Memory B cell (primary cell): ENCODE measurements at places on chromosomes 2 and 18.

GRCh38 chr2:224381521-224382279 lies 20.2 kb downstream of the FAM124B start:
- no peak overlapping the region for H3K4me3 ChIP-seq
- no peaks in the 10 kb centered on the region for H3K27me3 ChIP-seq
- H3K36me3 ChIP-seq, result no peaks in the 10 kb centered on the region
- no peak for DNase-seq
- no peak overlapping the region for H3K27ac ChIP-seq
- H3K4me1 ChIP-seq, result peaks cover 8% of the 10 kb centered on the region

- DNase-seq, result no peak
- H3K4me1 ChIP-seq, result peaks cover 7% of the 10 kb centered on the region
- H3K4me3 ChIP-seq, result no peak overlapping the region
- no peaks in the 10 kb centered on the region for H3K36me3 ChIP-seq
- H3K27me3 ChIP-seq, result peaks cover 10% of the 10 kb centered on the region
Measured at GRCh38 chr2:16869711-16870110, 204.1 kb upstream of the CYRIA start.

DNA sequence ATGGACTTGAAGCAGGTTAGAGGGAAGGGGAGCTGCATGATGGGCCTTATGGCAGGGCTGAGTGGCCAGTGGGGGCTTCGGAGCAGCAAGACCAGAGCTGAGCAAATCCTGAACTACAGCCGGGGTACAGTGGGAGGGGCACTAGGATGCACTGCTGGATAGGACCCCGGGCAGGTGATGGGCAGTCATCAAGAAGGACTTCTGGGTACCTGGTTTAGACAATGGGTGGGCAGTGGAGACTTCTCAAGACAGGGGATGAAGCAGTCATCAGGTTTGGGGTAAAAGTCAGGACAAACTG lies 507.4 kb upstream of the MYT1L start:
- no peak overlapping the region for H3K4me3 ChIP-seq
- no peaks in the 10 kb centered on the region for H3K36me3 ChIP-seq
- no peak overlapping the region for H3K27ac ChIP-seq
- H3K4me1 ChIP-seq, result no peaks in the 10 kb centered on the region
- DNase-seq, result no peak

DNA sequence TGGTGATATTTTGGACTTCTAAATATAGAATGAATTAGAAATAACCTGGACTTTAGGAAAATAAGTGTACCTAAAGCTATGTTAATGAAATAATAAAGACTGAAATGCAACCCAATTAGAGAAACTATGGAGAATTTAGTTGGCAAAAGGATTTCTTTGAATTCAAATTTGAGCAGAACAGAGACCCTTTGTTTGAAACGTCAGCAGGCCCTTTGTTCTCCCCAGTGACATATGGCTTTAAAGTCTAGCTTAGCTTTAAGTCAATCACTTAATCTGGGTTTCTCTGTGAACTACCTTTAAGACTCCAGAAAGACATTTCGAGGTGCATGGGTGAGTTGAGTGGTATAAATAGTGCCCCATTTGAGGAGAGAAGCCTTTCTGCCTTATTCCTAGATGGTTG lies 130.5 kb upstream of the CREB1 start:
- no peaks in the 10 kb centered on the region for H3K4me1 ChIP-seq
- H3K27me3 ChIP-seq, result peaks cover 3% of the 10 kb centered on the region
- no peak for DNase-seq

DNA sequence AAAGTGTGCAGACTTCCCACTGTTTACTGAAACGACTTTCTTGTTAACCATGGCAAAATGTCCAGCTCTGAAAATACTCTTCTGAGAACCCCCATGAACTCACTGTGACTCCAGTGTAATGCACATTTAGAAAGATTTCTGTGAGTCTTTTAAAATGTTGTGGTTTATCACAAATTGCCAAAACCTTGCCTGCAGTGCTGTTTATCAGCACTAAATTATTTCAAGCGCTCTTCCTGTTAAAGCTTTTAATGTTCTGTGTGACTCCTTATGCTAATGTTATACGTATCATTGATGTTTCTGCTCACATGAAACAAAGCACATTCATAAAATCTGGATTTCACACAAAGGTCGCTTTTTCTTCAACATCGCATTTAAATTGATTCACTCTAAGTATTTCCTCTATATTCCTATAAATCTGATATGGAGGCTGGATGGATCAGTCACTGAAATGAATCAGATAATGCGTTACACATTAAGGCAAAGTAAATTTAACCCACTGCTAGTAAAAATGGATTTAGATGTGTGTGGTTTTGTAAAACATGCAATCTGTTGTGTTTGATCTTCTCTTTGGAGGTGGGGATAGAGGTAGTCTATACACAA lies 521.2 kb downstream of the NYAP2 start:
- no peak overlapping the region for H3K4me3 ChIP-seq
- no peaks in the 10 kb centered on the region for H3K4me1 ChIP-seq
- H3K27ac ChIP-seq, result no peak overlapping the region
- no peak for DNase-seq
- H3K27me3 ChIP-seq, result peaks cover 4% of the 10 kb centered on the region
- peaks cover 2% of the 10 kb centered on the region for H3K36me3 ChIP-seq

GRCh38 chr2:234368861-234369261 lies 128.0 kb downstream of the ARL4C start:
- peaks cover 21% of the 10 kb centered on the region for H3K4me1 ChIP-seq
- H3K27ac ChIP-seq, result no peak overlapping the region
- no peak for DNase-seq
- H3K36me3 ChIP-seq, result no peaks in the 10 kb centered on the region
- no peak overlapping the region for H3K4me3 ChIP-seq

DNA sequence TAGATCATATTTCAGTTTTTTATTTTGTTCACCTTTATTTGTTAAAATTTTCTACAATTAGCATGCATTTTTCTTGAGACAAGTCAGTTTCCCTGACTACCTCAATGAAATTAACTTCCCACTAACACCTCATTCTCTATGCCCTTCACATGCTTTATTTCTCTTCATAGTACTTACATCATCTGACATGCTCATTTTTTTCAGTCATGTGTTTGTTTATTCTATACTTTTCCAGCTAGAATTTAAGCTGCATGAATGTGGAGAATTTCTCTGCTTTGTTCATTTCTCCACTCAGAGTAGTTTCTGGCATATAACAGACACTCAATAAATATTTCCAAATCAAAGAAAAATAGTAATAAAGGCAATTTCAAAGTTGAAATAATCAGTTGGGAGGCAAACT lies 78.9 kb upstream of the SCN7A start:
- no peak overlapping the region for H3K4me3 ChIP-seq
- no peaks in the 10 kb centered on the region for H3K36me3 ChIP-seq
- no peaks in the 10 kb centered on the region for H3K4me1 ChIP-seq
- no peaks in the 10 kb centered on the region for H3K27me3 ChIP-seq
- no peak overlapping the region for H3K27ac ChIP-seq
- no peak for DNase-seq

GRCh38 chr18:60732143-60732542 lies 359.6 kb upstream of the MC4R start:
- H3K36me3 ChIP-seq, result no peaks in the 10 kb centered on the region
- H3K27ac ChIP-seq, result no peak overlapping the region
- H3K4me3 ChIP-seq, result no peak overlapping the region
- DNase-seq, result no peak

- H3K4me1 ChIP-seq, result peaks cover 6% of the 10 kb centered on the region
- no peak overlapping the region for H3K27ac ChIP-seq
- H3K4me3 ChIP-seq, result no peak overlapping the region
- DNase-seq, result no peak
Measured at GRCh38 chr2:181122601-181123000, 142.2 kb downstream of the UBE2E3 start.

DNA sequence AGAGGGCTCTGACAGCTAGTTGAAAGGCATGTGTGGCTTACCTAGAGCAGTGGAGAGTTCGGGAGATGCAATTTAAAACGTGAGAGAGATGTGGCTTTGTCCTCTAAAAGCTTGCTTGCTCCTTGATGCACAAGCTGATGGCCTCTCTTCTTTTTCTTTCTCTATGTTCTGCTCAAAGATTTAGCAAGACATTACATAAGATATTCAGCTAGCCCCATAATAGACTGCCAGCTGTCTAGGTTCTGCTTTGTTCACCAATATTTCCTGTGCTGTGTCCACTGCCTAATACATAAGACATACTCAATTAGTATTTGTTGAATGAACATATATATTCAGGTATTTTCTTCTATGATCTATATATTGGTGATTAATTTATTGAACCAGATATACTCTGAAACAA lies 31.1 kb downstream of the SPATS2L start:
- H3K4me1 ChIP-seq, result no peaks in the 10 kb centered on the region
- no peaks in the 10 kb centered on the region for H3K36me3 ChIP-seq
- DNase-seq, result no peak
- H3K27ac ChIP-seq, result no peak overlapping the region
- H3K27me3 ChIP-seq, result peaks cover 4% of the 10 kb centered on the region

GRCh38 chr2:41717839-41718238 lies 330.0 kb upstream of the PKDCC start:
- H3K4me1 ChIP-seq, result peaks cover 18% of the 10 kb centered on the region
- no peak overlapping the region for H3K4me3 ChIP-seq
- no peaks in the 10 kb centered on the region for H3K27me3 ChIP-seq
- DNase-seq, result no peak
- H3K27ac ChIP-seq, result peak overlapping the region; percentile 62
- peaks cover 2% of the 10 kb centered on the region for H3K36me3 ChIP-seq

GRCh38 chr2:10579876-10580514 lies 109.8 kb downstream of the NOL10 start:
- H3K27me3 ChIP-seq, result no peaks in the 10 kb centered on the region
- H3K27ac ChIP-seq, result no peak overlapping the region
- no peak for DNase-seq
- H3K36me3 ChIP-seq, result peaks cover 28% of the 10 kb centered on the region
- no peaks in the 10 kb centered on the region for H3K4me1 ChIP-seq

GRCh38 chr18:71784777-71785176 lies 759.4 kb downstream of the CBLN2 start:
- H3K36me3 ChIP-seq, result no peaks in the 10 kb centered on the region
- H3K27ac ChIP-seq, result no peak overlapping the region
- H3K4me1 ChIP-seq, result no peaks in the 10 kb centered on the region
- H3K27me3 ChIP-seq, result no peaks in the 10 kb centered on the region
- no peak for DNase-seq
- H3K4me3 ChIP-seq, result no peak overlapping the region

DNA sequence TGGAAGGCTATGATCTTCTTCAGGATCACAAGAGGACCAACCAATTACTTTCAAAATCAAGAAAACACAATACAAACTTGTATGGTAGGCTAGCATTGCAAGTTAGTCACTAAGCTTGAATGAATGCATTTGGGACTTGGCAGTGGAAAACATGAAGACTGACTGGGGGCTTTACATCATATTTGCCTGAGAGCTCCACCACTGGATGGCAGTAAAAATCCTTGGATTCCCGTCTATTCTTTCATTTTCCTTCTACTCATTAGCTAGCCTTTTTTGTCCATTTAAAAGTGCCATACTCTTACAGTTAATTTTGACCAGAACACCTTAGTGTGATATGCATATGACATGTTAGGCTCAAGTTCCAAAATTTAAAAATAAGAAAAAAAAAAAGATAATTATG lies 63.5 kb upstream of the RASGRP3 start:
- no peak overlapping the region for H3K27ac ChIP-seq
- no peak for DNase-seq
- H3K36me3 ChIP-seq, result no peaks in the 10 kb centered on the region

DNA sequence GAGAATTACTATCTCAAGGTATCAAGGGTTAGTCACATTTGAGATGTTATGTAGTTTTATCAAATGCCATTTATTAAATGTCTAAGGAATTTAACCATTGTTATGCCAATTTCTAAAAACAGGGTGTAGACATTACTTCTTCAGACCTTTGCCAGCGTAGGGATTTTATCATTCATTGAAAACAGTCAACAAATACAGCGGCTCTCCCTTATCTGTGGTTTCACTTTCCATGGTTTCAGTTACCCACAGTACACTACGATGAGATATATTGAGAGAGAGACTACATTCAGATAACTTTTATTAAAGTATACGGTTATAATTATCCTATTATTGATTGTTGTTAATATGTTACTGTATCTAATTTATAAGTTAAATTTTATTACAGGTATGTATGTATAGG lies 234.7 kb downstream of the TMX3 start:
- no peak overlapping the region for H3K27ac ChIP-seq
- no peak for DNase-seq
- no peak overlapping the region for H3K4me3 ChIP-seq
- H3K36me3 ChIP-seq, result no peaks in the 10 kb centered on the region
- H3K27me3 ChIP-seq, result no peaks in the 10 kb centered on the region

- H3K27me3 ChIP-seq, result no peaks in the 10 kb centered on the region
- no peak overlapping the region for H3K4me3 ChIP-seq
- peaks cover 14% of the 10 kb centered on the region for H3K36me3 ChIP-seq
- peak overlapping the region; percentile 18 for H3K27ac ChIP-seq
Measured at GRCh38 chr2:205989271-205990071, 96.5 kb downstream of the INO80D start.

- H3K27ac ChIP-seq, result no peak overlapping the region
- no peak overlapping the region for H3K4me3 ChIP-seq
- no peaks in the 10 kb centered on the region for H3K27me3 ChIP-seq
- H3K4me1 ChIP-seq, result no peaks in the 10 kb centered on the region
- peaks cover 2% of the 10 kb centered on the region for H3K36me3 ChIP-seq
Measured at GRCh38 chr2:240596080-240596460, 9.5 kb downstream of the CAPN10 start.

DNA sequence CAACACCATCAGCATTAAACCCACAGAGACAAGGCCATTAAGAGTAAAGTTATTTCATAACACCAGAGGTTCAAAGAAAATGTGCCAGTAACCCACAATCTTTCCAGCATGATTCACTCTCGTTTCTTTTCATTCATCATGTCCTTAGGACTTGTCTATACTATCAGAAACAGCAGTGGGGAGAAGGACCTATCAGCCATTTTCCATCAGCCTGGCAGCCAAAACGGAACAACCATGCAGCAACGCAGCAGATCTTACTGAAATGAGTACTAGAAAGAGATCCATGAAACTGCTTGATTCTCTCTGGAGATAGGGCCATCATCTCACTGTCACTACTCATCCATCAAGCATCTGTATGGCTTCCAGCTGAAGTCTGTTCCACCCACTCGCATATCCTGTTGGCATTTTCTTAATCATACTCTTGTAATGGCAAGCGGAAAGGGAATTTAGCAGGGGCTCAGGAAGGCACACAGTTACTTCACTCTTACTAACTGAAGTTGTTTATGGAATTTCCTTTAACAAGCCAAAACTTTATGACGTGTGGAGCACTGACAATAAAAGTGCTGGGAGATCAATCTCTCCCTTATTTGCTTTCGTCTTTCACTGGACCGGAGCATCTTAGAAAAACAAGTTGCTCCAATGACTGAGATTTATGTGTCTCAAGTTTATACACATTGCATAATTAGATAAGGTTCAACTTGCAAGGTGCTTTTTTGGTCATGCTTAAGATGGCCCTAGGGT lies 69.7 kb downstream of the EPHA4 start:
- H3K27me3 ChIP-seq, result no peaks in the 10 kb centered on the region
- peaks cover 11% of the 10 kb centered on the region for H3K36me3 ChIP-seq
- no peak for DNase-seq
- no peak overlapping the region for H3K4me3 ChIP-seq

DNA sequence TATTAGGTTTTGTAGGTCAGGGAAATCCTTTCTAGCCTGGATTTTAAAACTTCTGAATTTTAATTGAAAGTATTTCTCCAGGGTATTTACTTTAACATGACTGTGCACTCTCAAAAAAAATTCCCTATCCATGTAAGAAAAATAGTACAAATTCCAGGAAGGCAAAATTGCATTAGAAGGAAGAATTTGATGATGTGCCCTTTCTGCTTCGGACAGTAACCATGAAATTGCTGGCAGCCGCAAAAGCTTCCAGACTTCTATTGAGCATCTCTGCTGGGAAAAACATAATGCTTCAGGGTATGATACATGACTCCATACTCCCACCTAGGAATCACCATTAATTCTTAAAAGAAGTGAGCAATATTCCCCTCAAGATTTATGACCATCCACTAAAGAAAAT lies 17.2 kb upstream of the KLF7 start:
- H3K4me3 ChIP-seq, result no peak overlapping the region
- H3K27me3 ChIP-seq, result peaks cover 4% of the 10 kb centered on the region
- H3K36me3 ChIP-seq, result peaks cover 3% of the 10 kb centered on the region
- no peak overlapping the region for H3K27ac ChIP-seq
